Activated CD4-positive, alpha-beta memory T cell treated with anti-CD3 and anti-CD28 coated beads, Interleukin-2, amount 10 ng/mL, durations not matched to agents 7 days and 5 days (primary cell): ENCODE measurements at places on chromosomes 6 and 20.

DNA sequence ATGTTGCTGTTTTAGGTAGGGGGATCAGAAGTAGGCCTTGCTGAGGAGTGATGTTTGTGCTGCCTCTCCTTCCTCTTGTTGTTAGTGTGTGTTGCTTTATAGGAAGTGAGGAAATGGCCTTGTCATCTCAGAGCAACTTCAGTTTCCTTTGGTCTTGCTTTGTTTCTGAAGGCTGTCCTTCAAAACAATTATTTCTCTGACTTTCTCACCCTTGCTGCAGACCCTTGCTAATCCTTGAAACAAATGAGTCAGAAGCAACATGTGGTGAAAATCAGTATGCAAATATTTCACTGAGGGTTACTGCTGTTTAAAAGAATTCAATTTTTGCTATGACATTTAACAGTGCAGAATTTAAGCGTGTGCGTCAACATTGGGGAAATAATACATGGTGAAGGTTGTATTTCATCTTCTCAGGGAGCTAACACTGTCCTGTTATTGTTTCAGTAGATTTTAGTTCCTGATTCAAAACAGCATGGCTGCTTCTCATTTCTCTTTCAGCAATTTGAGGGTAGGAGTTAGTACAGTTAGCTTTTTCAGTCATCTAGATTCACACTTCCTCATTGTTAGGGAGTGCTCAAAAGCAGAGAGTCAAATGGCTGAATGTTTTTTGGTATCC lies 13.8 kb downstream of the RNF144B start:
- no peak for DNase-seq

- no peak for DNase-seq
These were observed 39.6 kb downstream of the ZBTB2 start for GRCh38 chr6:151351731-151352130.

- no peak for DNase-seq
These were observed 101.4 kb downstream of the LRFN2 start for GRCh38 chr6:40485795-40486194.

DNA sequence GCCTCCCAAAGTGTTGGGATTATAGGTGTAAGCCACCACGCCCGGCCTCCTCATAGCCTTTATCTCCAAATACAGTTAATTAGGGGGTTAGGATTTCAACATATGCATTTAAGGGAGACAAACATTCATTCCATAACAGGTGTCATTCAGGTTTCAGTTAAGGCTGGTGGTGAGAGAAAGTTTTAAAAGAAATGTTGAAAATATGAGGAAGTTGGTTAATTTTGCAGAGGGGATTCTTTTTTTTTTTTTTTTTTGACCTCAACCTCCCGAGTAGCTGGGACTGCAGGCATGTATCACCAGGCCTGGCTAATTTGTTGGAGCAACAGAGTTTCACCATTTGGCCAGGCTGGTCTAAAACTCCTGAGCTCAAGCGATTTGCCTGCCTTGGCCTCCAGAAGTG lies 12.5 kb upstream of the EBF4 start:
- no peak for DNase-seq

DNA sequence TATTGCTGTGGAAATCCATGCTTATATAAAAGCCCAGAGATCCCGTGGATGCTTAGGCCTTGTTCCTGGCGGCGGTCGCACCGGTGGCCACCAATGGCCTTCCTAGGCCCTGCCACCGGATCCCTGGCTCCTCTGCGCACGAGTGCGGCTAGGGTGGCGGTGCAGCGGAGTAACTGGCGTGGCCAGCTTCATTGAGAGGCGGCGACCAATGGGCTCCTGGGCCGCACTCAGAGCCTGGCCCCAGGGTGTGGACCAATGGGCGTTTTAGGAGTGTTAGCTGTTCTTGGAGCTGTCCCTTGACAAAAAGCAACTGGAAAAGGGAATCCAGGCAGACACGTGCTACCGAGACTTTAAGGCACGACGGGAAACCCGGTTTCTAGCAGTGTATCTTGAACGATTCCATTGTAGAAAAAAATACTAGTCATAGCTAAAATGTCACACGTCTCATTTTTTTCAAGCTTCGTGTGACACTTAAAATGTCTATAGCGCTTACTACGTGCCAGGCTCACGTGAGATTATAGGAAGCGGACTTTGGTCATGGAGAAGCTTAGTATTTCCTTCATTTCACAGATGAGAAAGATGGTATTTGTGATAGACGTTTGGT lies 1.7 kb downstream of the AMD1 start:
- DNase-seq, result peak; percentile 74

GRCh38 chr6:14498748-14499147 lies 381.2 kb downstream of the CD83 start:
- no peak for DNase-seq

- no peak for DNase-seq
These were observed 52.0 kb upstream of the DACT2 start for GRCh38 chr6:168371618-168371980.

DNA sequence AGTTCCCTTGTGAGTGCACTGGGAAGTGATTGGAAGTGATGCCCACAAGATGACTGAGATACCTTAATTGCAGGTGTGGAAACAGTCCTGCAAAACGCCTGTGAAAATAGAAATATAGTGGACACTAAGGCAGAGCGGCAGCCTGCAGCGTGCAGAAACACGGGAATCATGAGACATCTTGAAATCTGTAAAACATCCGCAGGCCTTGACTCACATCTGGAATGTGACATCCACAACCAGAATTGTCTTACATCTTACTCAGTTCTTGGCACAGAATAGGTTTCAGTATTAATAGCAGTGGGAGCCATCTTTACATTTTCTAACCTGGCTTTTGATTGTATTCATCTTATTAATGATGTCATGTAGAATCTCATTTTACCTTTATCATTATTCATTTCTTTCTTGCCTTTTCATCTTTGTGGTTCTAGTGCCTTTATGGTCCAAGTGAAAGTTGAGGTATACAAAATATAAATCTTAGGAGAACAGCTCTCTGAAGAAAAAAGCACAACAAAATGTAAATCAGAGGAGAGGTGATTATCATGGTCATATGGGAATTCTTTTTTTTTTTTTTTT lies 44.6 kb downstream of the CDYL start:
- no peak for DNase-seq
